ENCODE measurements at places on chromosomes 16 and 17. TPM values are rescaled to one million over a fixed set of nuclear protein-coding genes. Genes with fewer than 3 reads are reported as not detected.

The CCL5 gene
- total RNA-seq: not detected

The HSD17B2 gene
- total RNA-seq: not detected

The SSTR5 gene
- not detected for total RNA-seq

The GFAP gene
- not detected for total RNA-seq

The ZNF423 gene
- total RNA-seq: 0.99 TPM

The PITPNM3 gene
- total RNA-seq: 0.44 TPM

The SLC13A2 gene
- total RNA-seq: not detected

The CCL8 gene
- total RNA-seq: 1.2 TPM

The PHKB gene
- total RNA-seq: 73.2 TPM

The CA7 gene
- total RNA-seq: not detected

The TMEM114 gene
- not detected for total RNA-seq

The CETP gene
- 0.17 TPM for total RNA-seq

Measured in smooth muscle cell of trachea (primary cell).